ENCODE measurements at places on chromosomes 5 and 9. TPM values are rescaled to one million over a fixed set of nuclear protein-coding genes. Genes with fewer than 3 reads are reported as not detected.

Gene TRPM3
- total RNA-seq = not detected

Gene MAMDC4
- 12.5 TPM for total RNA-seq

Gene BARX1
- 0.20 TPM for total RNA-seq

Gene LRRC14B
- total RNA-seq = not detected

Gene CNTLN
- 0.28 TPM for total RNA-seq

Gene PTAR1
- total RNA-seq = 51.8 TPM

Gene ADCY2
- not detected for total RNA-seq

Gene TLX3
- total RNA-seq = not detected

Gene PKN3
- 5.0 TPM for total RNA-seq

- H3K4me3 ChIP-seq = no peak overlapping the region
- peaks cover 24% of the 10 kb centered on the region for H3K36me3 ChIP-seq
- no peak for DNase-seq
- peak overlapping the region; percentile 91 for H3K27ac ChIP-seq
- H3K27me3 ChIP-seq = no peaks in the 10 kb centered on the region
- peaks cover 79% of the 10 kb centered on the region for H3K4me1 ChIP-seq
Measured at GRCh38 chr9:33162721-33163311, 4.3 kb downstream of the B4GALT1 start.

GRCh38 chr5:33936381-33937016 is at the start of gene RXFP3:
Gene RXFP3 (plus strand): TSS chr5:33936386. CDS start chr5:33936741, 355 bp downstream.
- DNase-seq = no peak
- H3K4me3 ChIP-seq = no peak within 1 kb of the TSS
- peaks cover 53% of the 10 kb centered on the region for H3K27me3 ChIP-seq
- H3K27ac ChIP-seq = no peak within 1 kb of the TSS
- peaks cover 2% of the 10 kb centered on the region for H3K4me1 ChIP-seq
- no peaks in the 10 kb centered on the region for H3K36me3 ChIP-seq

GRCh38 chr5:151021746-151022145 is 1.4 kb downstream of the GPX3 start:
- no peak for DNase-seq
- H3K4me3 ChIP-seq = no peak overlapping the region
- peaks cover 8% of the 10 kb centered on the region for H3K27me3 ChIP-seq
- H3K27ac ChIP-seq = no peak overlapping the region

GRCh38 chr5:123181394-123181801 is 92.4 kb downstream of the PRDM6 start:
- H3K4me1 ChIP-seq = no peaks in the 10 kb centered on the region
- H3K4me3 ChIP-seq = no peak overlapping the region
- no peak overlapping the region for H3K27ac ChIP-seq
- no peak for DNase-seq
- no peaks in the 10 kb centered on the region for H3K36me3 ChIP-seq
- H3K27me3 ChIP-seq = peaks cover 15% of the 10 kb centered on the region

DNA sequence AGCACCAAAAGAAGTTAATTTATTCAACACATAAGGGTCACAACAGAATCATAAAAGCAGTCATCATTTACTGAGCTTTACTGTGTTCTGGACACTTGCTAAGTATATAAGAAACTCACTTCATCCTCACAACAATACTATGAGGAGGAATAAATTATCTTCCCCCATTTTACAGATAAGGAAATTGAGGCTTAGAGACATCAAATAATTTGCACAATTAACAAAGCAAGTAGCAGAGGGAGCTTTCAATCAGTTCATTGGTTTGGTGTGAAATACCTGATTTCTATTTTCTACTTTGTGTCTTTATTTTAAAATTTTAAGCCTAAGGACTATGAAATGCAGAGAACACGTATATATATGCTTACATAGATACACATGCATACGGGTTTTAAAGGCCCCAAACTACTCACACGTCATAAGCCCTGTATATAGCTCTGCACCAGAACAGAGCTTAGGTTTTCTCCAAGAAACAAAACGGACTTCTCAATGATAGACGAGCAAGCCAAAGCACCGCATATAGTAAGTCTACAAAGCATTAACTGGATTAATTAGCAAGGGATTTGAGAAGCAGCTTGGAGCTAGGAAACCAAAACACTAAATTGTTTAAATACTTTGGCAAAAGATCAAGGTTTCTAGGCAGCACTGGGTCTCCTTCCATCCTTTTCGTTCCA is 95.6 kb downstream of the DENND1A start:
- peaks cover 21% of the 10 kb centered on the region for H3K4me1 ChIP-seq
- H3K36me3 ChIP-seq = peaks cover 13% of the 10 kb centered on the region
- DNase-seq = no peak
- H3K4me3 ChIP-seq = no peak overlapping the region

GRCh38 chr5:176425791-176426190 is 9.5 kb upstream of the CLTB start:
- peaks cover 27% of the 10 kb centered on the region for H3K27me3 ChIP-seq
- peaks cover 5% of the 10 kb centered on the region for H3K36me3 ChIP-seq
- DNase-seq = no peak
- H3K4me3 ChIP-seq = no peak overlapping the region

DNA sequence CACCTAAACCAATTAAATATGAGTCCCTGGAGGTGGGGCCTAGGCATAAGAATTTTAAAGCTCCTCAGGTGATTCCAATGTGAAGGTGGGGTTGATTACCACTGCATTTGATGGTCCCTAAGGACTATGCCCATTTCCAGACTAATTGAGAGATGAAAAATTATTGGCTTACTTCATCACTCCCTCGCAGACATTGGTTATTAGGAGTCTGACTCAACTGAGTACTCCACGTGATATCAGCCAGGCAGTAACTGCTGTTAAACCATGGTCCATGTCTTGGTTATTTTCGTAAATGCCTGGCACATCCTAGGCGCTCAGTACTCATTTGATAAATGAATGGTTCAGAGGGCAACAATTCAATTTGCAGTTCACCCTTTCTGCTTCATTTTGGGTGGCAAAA is 54.5 kb downstream of the PUM3 start:
- no peak overlapping the region for H3K27ac ChIP-seq
- H3K36me3 ChIP-seq = peaks cover 77% of the 10 kb centered on the region
- H3K27me3 ChIP-seq = no peaks in the 10 kb centered on the region
- DNase-seq = no peak

DNA sequence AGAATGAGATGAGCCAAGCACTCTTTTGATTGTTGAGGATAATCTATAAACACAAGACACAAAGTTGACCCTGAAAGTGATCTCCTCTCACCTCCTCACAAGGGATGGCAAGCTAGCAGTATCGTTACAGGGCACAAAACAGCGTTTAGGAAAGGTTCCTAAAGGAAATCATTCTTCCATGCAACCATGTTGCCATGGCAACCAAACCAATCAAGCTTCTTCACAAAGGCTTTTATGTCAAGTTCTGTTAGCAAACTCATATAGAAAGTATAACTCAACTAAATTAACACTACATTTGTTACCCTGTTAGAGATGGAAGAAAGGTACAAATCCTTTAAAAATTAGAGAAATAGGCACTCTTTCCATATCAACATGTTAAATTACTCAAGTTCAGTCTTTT is 1016.8 kb upstream of the DMAC1 start:
- no peak for DNase-seq
- H3K4me1 ChIP-seq = no peaks in the 10 kb centered on the region
- no peak overlapping the region for H3K4me3 ChIP-seq
- H3K27ac ChIP-seq = no peak overlapping the region

DNA sequence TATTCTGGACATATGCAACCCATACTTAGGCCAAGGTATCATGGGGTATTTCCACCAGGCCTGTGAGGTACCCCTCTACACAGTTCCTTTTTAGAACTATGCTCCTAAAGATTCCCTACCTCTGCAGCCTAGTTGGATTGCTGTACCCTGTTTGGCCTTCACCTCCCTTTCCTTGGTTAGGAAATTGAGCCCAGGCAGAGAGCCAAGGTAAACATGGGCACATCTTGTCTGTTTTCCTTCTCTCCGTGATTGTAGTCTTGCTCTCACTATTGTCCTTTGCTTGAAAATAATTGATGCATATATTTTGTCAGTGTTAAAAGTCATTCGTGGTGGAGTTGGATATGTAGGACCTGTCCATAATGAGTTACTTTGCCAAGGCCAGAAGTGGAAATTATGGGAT is 26.7 kb downstream of the BDP1 start:
- no peak overlapping the region for H3K4me3 ChIP-seq
- H3K27ac ChIP-seq = no peak overlapping the region
- H3K4me1 ChIP-seq = peaks cover 2% of the 10 kb centered on the region
- no peak for DNase-seq
- no peaks in the 10 kb centered on the region for H3K27me3 ChIP-seq

GRCh38 chr5:143196601-143197259 is 206.8 kb downstream of the NR3C1 start:
- no peak for DNase-seq
- H3K27me3 ChIP-seq = no peaks in the 10 kb centered on the region

- H3K27me3 ChIP-seq = no peaks in the 10 kb centered on the region
- DNase-seq = no peak
- no peak overlapping the region for H3K27ac ChIP-seq
- H3K4me3 ChIP-seq = no peak overlapping the region
- no peaks in the 10 kb centered on the region for H3K4me1 ChIP-seq
Measured at GRCh38 chr5:169945831-169946261, 34.4 kb downstream of the INSYN2B start.

GRCh38 chr5:120388016-120388781 is 75.9 kb upstream of the PRR16 start:
- peak overlapping the region; percentile 13 for H3K27ac ChIP-seq
- no peaks in the 10 kb centered on the region for H3K27me3 ChIP-seq
- H3K4me1 ChIP-seq = peaks cover 15% of the 10 kb centered on the region
- no peaks in the 10 kb centered on the region for H3K36me3 ChIP-seq
- no peak overlapping the region for H3K4me3 ChIP-seq

- peak overlapping the region; percentile 58 for H3K4me3 ChIP-seq
- DNase-seq = peak; percentile 92
- peak overlapping the region; percentile 89 for H3K27ac ChIP-seq
- no peaks in the 10 kb centered on the region for H3K27me3 ChIP-seq
- peaks cover 6% of the 10 kb centered on the region for H3K36me3 ChIP-seq
- H3K4me1 ChIP-seq = peaks cover 37% of the 10 kb centered on the region
Measured at GRCh38 chr5:392431-392988, 50.5 kb upstream of the EXOC3 start.

- H3K36me3 ChIP-seq = no peaks in the 10 kb centered on the region
- no peak for DNase-seq
- no peak overlapping the region for H3K27ac ChIP-seq
- H3K4me3 ChIP-seq = no peak overlapping the region
- H3K4me1 ChIP-seq = no peaks in the 10 kb centered on the region
Measured at GRCh38 chr9:107819772-107820565, 330.4 kb upstream of the KLF4 start.

DNA sequence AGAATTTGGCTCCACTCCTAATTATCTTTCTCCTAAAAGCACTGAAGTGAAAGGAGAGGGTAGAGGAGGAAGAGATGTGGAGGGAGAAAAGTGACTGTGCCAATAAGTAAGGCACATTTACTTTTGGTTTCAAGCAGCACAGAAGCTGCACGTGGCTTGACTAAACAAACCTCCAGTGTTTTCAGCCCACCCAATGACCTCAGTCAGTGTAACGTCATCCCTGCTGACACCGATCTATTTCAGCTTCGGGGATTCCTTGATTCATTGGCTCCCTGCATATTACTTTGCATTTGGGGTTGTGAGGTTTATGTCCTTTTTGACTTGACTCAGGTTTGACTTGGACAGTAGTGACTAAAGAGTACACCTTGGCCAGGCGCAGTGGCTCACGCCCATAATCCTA is 35.6 kb upstream of the NIM1K start:
- peaks cover 39% of the 10 kb centered on the region for H3K36me3 ChIP-seq
- H3K4me3 ChIP-seq = no peak overlapping the region
- H3K27me3 ChIP-seq = no peaks in the 10 kb centered on the region
- no peak overlapping the region for H3K27ac ChIP-seq

- DNase-seq = no peak
- no peaks in the 10 kb centered on the region for H3K27me3 ChIP-seq
- H3K27ac ChIP-seq = peak overlapping the region; percentile 82
- H3K4me1 ChIP-seq = peaks cover 29% of the 10 kb centered on the region
- H3K36me3 ChIP-seq = no peaks in the 10 kb centered on the region
Measured at GRCh38 chr9:133676450-133676849, 40.3 kb downstream of the DBH start.

DNA sequence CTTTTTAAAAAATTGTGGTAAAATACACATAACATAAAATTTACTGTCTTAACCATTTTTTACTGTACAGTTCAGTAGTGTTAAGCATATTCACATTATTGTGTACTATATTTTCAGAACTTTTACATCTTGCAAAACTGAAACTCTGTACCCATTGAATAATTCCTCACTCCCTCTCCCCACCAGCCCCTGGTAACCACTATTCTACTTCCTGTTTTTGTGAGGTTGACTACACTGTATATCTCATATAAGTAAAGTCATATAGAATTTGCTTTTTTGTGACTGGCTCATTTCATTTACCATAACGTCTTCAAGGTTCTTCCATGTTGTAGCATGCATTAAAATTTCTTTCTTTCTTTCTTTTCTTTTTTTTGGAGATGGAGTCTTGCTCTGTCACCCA is 87.0 kb downstream of the LNPEP start:
- peaks cover 59% of the 10 kb centered on the region for H3K36me3 ChIP-seq
- H3K27ac ChIP-seq = peak overlapping the region; percentile 1
- no peak for DNase-seq
- peaks cover 23% of the 10 kb centered on the region for H3K4me1 ChIP-seq

GRCh38 chr9:91379426-91379825 is 17.7 kb upstream of the AUH start:
- no peak overlapping the region for H3K27ac ChIP-seq
- H3K27me3 ChIP-seq = peaks cover 24% of the 10 kb centered on the region
- H3K4me3 ChIP-seq = no peak overlapping the region

DNA sequence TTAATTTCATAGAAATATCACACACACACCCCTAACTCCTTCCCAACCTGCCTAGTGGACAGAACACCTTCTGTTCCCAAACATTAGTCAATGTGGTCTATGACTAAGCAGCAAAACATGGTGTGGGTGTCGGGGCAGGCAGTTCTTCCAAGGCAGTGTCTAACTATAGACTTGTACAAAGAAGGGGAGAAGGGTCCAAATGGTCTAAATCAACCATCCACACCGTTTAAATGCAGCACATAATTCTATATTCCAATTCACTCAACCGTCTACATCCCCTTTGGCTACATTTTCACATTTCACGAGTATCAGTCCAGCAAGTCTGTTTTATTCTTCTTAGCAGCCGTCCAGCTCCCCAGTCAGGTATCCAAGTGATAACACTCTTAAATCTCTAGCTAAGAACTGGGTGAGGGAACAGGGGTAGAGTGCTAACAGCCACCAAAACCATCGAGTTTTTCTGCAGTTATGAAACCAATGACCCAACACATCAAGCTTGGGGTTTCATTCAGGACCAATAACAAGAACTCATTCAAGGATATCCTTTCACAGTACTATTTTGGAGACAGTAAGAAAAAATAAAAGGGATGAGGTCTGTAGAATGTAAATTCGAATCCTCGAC is 3.3 kb downstream of the ZNF608 start:
- no peak overlapping the region for H3K4me3 ChIP-seq
- H3K27me3 ChIP-seq = peaks cover 30% of the 10 kb centered on the region
- no peaks in the 10 kb centered on the region for H3K36me3 ChIP-seq
- no peak for DNase-seq

DNA sequence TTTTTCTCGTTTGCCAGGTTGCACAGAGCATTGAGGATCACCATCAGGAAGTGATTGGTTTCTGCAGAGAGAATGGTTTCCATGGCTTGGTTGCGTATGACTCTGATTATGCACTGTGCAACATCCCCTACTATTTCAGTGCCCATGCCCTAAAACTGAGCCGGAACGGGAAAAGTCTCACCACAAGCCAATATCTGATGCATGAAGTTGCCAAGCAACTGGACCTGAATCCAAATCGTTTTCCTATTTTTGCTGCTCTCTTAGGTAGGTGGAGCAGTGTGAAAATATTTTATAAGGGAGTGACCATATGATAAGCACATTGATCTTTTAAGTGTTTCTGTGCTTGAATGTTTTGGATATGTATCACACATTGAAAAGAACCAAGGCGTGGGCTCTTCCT is 17.7 kb upstream of the FAM120AOS start:
- H3K4me1 ChIP-seq = peaks cover 64% of the 10 kb centered on the region
- H3K36me3 ChIP-seq = peaks cover 56% of the 10 kb centered on the region
- no peaks in the 10 kb centered on the region for H3K27me3 ChIP-seq
- no peak overlapping the region for H3K27ac ChIP-seq
- H3K4me3 ChIP-seq = no peak overlapping the region
